Heart left ventricle (tissue), 16 donors: ENCODE measurements at places on chromosomes 1 and 21. TPM values are rescaled to one million over a fixed set of nuclear protein-coding genes. Genes with fewer than 3 reads are reported as not detected.
A peak's percentile ranks its signal among the peaks of the same experiment; 100 is the strongest.

DNA sequence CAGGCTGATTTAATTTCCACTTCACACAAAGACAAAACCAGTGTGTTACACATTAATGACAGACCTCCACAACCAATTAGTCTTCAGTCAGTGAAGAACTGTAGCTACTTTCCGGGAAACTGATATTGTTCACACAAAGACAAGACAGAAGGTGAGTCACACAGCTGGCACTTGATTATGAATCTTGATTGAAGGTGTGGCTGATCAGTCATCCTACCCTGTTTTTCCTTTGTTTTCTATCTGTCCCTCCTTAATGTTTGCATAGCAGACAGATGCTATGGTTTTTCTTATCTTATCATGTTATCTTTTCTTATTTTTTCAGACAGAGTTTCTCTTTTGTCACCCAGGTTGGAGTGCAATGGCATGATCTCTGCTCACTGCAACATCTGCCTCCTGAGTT, 185.1 kb upstream of the GREM2 start:
- no peak for DNase-seq

GRCh38 chr1:28111157-28111556, 22.7 kb upstream of the EYA3 start:
- no peak for DNase-seq

DNA sequence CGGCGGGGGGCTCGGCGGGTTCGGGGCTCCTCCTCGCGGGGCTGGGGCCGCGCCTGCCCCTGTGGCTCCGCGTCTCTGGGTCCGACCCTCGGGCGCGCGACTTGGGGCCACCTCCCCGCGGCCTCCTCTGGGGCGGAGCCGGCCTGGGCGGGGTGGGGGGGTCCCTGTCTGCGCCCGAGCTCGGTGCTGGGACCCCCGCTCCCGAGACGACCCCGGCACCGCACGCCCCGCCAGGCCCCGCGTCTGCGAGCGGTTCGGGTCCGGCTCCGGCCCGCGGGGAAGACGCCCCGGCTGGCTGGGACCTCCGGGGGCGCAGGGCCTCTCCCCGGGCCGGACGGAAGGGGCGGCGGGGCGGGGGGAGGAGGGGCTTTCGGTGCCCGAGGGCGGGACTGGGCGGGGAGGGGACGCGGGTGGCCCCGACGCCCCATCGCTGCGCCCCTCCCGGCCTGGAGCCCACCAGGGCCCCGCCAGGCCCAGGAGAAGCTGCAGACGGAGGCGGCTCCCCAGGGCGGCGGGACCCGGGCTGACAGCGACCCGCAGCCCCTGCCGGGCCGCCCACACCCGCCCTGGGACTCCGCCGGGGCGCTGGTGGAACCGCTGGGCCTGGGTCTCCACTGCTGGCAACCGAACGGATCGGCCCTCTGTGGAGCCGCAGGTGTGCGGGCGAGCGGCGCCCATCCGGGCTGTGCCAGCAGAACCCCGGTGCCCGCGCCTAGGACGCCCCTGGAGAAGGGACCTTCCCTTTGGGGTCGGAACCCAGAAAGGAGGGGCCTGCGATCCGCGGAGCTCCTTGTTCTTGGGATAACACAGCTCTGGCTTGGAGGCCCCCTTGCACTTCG, 610 bp downstream of the COL6A2 start:
- DNase-seq: peak; percentile 65

DNA sequence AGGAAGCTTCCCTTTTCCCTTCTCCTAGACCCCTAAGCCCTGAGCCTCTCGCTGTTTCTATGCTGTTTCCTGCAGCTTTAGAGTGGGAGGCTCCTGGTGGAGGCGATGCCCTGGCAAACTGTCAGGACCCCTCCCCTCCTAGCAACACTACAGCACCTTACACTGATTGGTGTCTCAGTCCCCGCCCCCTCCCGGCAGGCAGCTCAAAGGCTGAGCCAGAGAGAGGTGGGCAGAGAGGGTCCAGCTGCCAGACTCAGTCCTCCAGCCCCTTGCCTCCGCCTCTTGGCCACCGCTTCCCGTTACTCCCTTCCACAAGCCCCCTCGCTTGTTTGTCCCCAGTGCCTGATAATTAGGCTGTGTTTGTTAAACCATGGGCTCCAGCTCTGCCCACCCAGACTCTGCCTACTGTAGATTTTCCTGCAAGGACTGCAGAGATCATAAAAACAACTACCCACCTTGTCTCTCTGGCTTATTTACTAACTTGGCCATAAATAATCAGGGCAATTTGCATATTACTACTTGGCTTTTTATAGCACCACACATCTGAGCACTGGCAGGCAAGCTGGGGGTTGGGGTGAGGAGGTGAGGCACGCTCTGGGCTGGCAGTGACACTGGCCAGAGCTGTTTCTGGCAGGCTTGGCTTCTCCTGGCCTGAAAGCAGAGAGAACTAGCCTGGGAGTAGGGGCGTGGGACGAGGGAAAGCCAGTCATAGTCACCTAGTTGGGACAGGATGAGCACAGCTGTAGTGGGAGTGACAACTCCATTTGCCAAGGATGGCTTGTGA, 107.5 kb downstream of the CSMD2 start:
- peak; percentile 86 for DNase-seq

- DNase-seq: no peak
These were observed 9.3 kb upstream of the PHGDH start for GRCh38 chr1:119702384-119702783.

DNA sequence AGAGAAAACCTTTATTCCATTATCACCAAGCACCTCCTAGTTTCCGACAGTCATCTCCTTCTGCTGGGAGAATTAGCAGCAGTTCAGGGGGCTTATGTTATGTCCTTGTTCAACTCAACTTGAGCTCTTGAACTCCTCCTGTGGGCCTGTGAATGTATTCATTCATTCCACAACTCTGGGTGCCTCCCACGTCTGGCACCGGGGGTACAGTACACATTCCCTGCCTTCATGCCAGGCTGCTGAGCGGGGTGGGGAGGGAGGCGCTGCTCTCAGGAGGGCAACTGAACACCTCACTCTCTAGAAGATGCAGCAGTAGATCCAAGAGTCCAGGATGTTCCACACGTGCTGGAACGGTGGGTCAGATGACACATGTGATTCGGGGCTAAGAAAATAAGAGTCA, 4.3 kb upstream of the MX2 start:
- DNase-seq: no peak

SPRR5 gene
- total RNA-seq: not detected
